ENCODE measurements at places on chromosomes 2 and 18.

DNA sequence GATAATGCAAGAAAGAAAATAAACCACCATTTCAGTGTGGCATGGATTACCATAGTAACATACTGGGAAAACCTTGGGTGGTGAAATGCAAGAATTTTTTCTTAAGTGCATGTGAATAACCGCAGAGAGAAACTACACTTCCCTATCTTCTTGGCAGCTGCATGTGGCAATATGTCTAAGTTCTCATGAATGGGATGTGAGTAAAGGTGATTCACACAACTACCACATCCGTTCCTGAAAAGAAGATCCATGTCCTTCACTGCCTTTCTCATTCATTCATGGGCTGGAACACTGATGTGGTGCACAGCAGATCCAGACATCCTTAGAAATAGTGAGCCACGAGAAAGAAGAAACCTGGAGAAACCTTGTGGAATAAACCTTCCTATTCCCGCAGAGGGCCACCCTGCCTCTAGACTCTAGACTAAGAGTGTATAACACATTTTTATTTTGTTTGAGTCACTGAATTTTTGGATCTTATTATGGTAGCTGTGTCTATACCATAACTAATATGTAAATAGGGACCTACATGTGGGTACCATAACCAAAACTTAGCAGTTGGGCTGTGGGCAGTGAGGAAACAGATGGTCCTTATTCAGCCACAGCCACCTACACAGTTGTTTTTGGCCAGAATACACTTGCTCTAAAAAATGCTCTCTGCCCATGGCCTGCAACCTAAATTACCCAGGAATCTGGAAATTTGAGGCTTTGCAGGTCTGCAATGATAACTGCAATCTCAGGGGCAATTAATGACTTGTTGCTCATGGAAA, 573.3 kb downstream of the LRP1B start:
- DNase-seq = no peak

GRCh38 chr2:88808083-88808482, 116.6 kb downstream of the RPIA start:
- no peak for DNase-seq

GRCh38 chr2:238847841-238848690, at the start of gene TWIST2:
Gene TWIST2 (plus strand): TSS chr2:238848085. CDS start chr2:238848216, 131 bp downstream.
- no peak for DNase-seq

GRCh38 chr18:63858456-63858855, 29.0 kb upstream of the SERPINB2 start:
- DNase-seq = no peak

- peak; percentile 79 for DNase-seq
Measured at GRCh38 chr2:29011418-29012060, 30.4 kb downstream of the TOGARAM2 start.

DNA sequence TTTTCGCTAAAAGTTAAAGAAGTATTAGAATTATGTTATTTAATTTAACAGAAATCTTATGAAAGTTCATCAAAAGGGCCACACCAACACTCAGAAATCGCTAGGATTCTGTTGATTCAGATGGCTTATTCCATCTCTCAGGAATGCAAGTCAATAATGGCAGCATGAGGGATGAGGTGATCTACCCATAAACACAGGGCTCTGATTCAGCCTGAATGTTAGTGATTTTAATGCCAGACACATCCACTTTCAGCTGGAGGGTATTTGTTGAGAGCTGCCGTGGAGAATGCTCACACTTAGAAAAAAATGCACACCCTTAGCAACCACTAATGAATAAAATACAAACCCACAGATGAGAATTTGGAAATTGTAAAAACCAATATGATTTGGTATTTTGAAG, 173.3 kb upstream of the ERBB4 start:
- DNase-seq = no peak

DNA sequence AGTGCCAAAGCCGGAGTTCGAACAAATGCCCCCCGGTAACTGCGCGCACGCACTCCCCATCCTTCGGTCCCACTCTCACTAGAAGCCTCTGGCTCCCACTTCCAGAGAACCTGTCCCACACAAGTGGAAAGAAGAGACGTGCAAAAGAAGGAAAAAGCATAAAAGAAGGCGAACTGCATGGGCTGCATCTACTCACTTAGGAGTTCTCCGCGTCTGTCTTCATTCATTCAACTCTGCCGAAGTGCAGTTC, 312 bp downstream of the NR4A2 start:
- no peak for DNase-seq

GRCh38 chr2:216756435-216756834, 61.1 kb upstream of the IGFBP5 start:
- DNase-seq = no peak

GRCh38 chr2:106943468-106944200, 57.7 kb upstream of the ST6GAL2 start:
- DNase-seq = no peak

DNA sequence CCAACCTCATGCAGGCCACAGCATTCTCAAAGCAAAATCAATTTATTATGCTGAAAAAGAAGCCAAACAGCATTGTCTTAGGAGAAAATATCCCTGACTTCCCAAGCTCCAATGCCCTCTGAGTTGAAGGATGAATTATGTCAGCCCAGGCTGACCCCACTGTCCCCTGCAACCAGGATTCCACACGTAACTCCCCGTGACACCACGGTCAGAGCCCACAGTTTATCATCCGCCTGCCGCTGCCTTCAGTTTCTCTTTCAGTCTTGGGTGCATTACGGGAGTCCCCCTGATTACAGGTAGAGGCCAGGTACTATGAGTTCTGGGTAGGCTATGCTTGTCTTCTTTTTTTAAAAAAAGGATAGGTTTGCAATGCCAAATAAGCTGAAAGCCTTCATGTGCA, 244.2 kb downstream of the MYT1L start:
- no peak for DNase-seq

- DNase-seq = no peak
Measured at GRCh38 chr2:75549401-75550253, 11.1 kb downstream of the EVA1A start.

DNA sequence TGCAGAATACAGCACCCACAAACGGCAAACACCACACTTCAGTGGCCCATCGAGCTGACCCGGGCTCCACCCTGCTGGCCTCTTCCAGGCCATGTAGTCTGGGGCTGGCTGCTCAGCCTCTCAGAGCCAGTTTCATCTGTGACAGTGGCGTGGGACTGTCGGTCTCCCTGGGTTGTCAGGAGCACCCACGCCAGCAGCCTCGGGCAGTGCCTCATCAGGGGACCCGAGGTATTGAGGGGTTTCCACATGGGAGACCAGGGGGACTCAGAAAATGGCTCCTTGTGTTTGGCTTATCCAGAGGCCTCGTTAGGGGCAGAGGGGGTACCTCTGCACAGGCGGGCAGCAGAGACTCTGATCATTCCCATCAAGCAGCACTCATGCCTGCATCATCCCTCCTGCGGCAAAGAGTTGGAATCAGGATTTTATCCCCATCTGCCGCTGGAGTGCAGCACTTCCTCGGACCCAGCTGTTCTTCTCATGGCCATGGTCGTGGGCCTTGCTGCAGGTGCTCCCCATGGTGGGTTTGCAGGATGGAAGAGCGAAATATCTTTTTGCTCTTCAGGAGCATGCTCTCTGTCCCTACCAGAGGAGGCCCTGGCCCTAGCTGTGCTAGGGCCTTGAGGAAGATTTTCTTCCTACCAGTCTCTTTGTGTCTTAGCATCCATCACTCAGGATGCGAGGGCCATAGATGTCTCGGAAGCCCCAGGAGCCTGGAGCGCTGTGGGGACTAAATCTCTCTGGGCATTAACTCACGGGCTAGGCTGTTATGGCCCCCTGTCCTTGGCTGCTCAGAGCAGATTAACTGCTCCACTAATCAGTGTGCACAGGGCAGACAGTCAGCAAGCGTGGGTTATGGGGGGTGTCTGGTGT, 100.8 kb downstream of the CLIP4 start:
- no peak for DNase-seq

DNA sequence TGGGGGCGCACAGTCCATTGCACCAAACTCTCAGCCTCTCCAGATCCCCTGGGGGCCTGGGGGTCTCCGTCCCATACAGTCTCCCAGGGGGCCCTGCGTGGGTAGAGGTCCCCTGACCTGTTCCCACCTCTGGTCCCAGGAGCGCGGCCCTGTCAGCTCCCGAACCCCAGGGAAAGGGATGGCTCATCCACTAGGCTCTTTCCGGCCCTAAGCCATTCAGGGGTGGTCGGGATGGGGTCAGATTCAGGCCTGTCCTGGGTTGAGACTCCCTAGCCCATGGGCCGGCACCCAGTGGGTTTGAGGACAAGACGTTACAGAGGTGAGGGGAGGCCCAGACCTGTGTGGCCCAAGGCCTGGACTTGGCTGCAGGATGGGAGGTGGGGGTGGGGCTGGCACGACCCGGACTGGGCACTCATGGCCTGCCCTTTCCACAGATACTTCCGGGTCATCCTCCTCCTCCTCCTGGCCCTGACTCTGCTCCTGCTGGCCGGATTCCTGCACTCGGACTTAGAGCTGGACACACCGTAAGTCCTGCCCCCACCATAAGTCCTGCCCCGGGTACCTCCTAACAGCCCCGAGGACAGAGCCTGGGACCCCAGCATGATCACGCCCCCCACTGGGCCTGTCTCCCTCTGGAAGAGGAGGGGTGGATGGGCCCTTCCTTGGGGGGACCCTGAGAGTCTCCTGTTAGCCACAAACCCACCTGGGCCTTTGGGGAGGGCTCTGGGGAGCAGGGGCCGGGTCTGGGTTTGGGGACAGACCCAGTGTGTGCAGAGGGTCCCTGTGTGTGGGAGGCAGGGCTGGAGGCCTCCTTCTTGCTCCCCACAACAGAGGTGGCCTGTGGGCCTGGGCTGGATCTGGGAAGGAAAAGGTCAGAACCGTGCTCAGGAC, 10.1 kb upstream of the NEU4 start:
- DNase-seq = peak; percentile 14

DNA sequence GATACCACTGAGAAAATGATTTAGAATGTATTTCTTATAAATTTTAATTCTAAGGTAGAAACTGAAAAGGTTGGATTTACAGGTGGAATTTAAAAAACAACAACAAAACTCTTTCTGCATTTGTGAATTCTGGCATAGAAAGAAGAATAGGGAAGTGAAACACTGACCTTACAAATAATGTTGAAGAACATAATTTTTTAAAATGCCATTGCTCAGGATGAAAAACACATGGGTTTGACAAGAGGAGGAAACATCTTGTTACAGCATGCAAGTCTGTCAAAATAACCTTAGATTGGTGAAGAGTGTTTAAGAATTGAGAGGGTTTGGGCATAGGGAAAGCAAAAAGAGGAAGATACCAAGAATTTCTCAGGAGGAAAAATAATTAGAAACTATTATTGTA, 184.3 kb downstream of the UBE2E3 start:
- no peak for DNase-seq

DNA sequence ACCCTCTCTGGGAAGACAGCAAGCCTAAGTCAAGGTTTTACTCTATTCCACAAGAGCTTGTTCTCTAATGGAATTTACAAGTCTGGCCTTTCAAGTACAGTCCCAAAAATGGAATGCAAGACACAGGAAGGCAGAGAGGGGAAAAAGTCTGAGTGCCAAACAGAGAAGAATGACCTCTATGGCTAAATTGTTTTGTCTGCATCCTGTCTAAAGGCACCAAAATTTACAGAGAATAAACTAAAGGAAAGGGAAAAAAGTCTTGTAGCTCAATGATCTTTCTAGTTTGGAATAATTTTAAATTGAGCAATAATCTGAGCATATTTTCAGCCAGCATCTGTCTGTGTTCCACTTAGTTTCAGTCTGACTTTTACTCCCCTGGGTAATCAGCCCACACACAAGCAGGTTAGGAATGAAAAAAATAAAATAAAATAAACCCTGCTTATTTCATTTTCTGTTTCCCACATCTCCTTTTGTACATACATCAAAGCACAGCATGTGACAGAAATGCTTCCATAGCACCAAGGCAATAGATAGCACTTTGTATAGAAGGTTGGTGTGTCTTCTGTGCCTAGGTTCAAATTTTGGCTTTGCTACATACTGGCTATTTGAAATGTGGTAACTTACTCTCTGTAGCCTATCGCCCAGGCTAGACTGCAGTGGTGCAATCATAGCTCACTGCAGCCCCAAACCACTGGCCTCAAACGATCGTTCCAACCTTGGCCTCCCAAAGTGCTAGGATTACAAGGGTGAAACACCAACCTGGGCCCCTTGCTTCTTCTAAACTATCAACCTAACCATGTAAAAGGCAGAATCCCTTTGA, 105.1 kb downstream of the SLC8A1 start:
- DNase-seq = no peak

- DNase-seq = no peak
Measured at GRCh38 chr2:105598829-105599698, 145.6 kb upstream of the NCK2 start.

GRCh38 chr2:113240150-113240914, 38.4 kb downstream of the PAX8 start:
- no peak for DNase-seq

- no peak for DNase-seq
Measured at GRCh38 chr18:37361335-37362157, 204.1 kb downstream of the CELF4 start.

GRCh38 chr18:77254711-77255405, 5.2 kb downstream of the GALR1 start:
- DNase-seq = no peak

DNA sequence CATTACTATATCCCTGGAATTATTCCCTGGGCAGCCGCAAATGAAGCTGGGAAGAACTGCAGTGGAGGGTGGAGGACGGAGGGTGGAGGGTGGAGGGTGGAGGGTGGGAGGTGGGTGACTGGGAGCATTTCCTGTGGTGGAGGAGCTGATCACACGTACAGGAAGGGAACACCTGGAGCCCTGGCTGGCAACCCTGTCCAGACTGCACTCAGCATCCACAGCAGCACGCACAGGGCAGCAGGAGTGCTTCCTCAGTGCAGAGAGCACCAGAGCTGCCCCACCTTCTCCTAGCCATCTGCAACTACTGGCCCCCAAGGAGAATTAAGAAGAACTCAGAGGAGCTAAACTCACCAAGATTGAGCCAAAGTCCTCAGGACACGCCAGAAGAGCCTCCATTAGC, 249.9 kb downstream of the EIPR1 start:
- no peak for DNase-seq

GRCh38 chr2:136129601-136130000, 11.7 kb upstream of the CXCR4 start:
- DNase-seq = no peak

- no peak for DNase-seq
Measured at GRCh38 chr2:189218236-189218635, 38.7 kb upstream of the COL5A2 start.

- no peak for DNase-seq
Measured at GRCh38 chr2:133790711-133791110, 222.4 kb upstream of the NCKAP5 start.

- DNase-seq = no peak
Measured at GRCh38 chr18:42574871-42575270, 540.6 kb downstream of the RIT2 start.

- DNase-seq = no peak
Measured at GRCh38 chr2:162086904-162087303, 12.9 kb upstream of the DPP4 start.

DNA sequence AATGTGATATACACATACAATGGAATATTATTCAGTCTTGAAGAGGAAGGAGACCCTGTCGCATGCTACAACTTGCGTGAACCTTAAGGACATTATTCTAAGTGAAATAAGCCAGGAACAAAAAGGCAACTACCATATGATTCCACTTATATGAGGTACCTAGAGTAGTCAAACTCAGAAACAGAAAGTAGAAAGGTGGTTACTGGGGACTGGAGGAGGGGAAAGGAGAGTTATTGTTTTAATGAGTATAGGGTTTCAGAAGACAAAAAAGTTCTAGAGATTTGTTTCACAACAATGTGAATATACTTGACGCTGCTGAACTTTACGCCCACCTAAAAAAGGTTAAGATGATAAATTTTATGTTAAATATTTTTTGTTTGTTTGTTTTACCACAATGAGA, 47.0 kb downstream of the CXCR4 start:
- DNase-seq = no peak

Data from activated CD8-positive, alpha-beta memory T cell treated with anti-CD3 and anti-CD28 coated beads, Interleukin-2, amount 50 U/mL, for 4 hours (primary cell).